Uterus (tissue), 4 donors: ENCODE measurements at places on chromosomes 1 and 21.

DNA sequence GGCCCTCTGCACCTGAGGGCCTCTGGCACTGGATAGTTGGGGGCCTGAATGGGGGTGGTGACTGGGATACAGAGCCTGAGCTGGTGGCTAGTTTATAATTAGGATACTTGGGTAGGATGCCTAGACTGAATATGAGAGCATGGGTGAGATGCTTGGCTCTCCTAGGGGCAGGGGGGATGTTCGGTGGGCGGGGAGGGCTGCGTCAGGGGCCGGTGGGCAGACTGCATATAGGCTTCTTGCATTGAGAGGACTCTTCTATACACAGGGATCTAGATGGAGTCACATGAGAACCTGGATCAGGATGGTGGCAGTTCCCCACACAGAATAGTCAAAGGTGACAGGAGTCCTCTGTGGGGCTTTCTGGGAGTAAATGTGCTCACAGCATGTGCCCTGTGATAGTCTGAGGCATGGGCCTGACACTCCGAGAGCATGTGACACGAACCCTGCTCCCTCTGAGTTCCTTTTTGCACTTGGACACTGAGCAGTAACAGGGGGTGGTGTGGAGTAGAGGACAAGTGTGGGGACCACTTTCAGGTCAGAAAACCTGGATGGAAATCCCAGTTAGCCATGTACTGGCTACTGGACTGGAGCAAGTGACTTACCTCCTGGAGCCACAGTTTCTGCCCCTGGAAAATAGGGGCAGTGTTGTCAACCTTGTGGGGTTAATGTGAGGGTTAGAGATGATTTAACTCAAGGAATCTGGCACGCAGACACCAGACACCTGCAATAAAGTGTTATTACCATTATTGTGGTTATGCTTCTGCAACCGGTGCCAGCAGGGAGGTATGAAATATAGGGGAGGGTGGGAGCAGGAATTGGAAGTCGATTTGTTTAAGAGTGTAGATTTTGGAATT lies 2.2 kb downstream of the MAP7D1 start:
- DNase-seq = no peak

- no peak for DNase-seq
These were observed 27.6 kb downstream of the PMVK start for GRCh38 chr1:154908937-154909336.

DNA sequence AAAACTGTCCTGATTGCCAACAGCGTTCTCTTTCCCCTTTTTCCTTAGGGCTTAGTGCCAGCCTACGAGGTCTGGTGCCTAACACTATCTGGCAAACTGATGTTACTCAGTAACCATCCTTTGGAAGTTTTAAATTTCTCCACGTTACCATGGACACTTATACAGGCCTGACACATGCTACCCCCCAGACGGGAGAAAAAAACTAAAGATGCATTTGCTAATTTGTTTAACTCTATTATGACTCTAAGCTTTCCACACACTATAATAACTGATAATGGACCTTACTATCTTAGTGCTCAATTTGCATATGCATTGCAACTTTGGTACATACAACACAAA lies 36.8 kb downstream of the CLCA1 start:
- DNase-seq = no peak

DNA sequence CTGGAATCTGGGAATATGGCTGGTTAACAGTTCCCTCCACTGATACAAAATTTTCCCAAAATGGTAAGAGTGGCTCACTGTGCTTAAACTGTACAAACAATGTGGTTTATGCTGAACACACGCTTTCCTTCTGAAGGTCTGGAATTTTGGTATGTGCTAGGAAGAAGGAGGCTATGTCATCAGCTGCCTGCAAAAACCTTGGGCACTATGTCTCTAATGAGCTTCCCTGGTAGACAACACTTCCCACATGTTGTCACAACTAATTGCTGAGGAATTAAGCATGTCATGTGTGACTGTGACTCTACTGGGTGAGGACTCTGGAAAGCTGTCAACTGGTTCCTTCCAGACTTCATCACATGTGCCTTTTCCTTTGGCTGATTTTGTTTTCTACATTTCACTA lies 29.2 kb downstream of the IPP start:
- no peak for DNase-seq

- peak; percentile 57 for DNase-seq
These were observed 18.1 kb downstream of the CFAP45 start for GRCh38 chr1:159881622-159882526.

DNA sequence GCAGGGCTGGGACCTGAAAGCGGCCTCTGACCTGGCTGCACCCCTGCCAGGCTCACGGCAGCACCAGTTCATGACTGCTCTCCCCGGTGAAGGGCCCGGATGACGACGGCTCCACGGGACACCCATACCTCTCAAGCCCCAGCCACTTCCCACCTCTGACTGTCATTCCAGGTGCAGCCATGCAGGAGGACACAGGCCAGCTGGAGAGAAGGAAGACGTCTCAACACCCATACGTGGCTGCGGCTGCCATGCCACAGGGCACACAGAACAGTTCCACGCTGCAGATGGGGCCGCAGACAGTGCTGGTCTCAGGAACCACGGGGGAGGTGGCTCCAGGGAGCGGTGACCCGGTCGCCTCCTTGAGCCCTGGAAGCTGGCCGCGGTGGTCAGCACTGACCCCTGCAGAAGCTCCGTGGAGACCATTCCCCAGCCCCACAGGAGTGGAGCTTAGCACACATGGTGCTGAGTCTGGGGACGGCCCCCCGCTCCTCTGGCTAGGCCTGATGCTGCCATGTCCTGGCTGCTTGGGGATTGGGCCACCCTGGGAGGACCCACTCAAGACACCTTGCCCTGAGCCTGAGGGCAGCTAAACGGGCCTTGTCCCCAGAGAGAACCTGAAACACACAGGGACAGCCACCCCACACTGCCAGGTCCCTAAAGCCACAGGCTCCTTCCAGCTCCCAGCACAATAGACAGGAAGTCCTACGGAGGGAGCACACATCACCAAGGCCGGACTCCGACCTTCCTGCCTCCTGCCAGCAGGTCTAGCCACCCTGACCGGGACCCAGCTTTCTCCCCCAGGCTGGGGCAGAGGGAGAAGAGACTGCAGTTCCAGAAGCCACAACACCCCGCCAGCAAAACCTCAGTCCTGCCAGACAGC lies 8.6 kb downstream of the WNT9A start:
- no peak for DNase-seq

- DNase-seq = no peak
These were observed 42.7 kb upstream of the ADARB1 start for GRCh38 chr21:45031571-45032191.

DNA sequence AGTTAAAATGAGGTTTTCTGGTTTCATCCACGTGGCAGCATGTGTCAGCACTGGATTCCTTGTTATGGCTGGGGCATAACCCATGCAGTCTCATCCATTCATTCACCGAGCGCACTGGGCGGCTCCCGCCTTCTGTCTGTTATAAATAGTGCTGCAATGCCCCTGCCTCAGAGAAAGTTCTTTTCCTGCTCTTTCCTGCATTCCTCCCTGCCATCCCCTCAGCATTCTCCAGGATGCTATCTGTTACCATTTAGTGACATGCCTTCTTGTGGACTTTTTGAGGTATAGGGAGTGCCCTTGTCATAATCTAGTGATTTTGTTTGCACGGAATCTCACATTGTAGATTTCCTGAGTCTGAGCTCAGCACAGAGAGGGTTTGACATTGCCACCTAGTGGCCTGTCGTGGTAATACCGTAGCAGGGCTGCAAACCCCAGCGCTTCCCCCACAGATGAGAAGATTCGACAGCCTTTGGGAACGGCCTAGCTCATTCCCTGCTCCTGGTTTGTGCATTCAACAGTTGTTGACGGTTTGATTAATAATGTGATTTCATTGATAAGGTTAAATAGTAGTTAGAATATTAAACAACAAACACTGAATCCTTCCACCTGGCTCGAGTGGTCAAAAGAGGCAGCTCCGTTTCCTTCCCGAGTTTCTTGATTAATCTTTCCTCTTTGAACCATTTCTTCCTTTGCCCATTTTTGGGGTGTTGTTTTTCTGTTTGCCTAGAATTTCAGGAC lies 46.3 kb downstream of the UMODL1 start:
- DNase-seq = peak; percentile 69

DNA sequence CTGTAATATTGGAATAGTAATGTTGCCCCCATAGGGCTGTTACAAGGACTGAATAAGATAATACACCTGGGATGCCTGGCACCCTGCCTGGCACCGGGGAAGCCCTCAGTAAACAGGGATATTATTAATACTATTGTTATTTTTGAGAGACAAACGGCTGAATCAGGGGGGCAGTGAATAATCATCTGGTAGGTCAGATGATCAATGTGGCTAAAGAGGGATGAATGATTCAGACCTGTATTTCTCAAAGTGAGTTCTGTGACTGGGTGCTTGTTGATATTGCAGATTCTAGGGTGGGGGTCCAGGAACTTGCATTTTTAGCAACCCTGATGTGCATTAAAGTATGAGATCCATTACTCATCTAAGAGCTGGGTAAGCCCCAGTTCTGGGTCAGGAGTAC lies 46.2 kb upstream of the BCL10 start:
- DNase-seq = no peak

DNA sequence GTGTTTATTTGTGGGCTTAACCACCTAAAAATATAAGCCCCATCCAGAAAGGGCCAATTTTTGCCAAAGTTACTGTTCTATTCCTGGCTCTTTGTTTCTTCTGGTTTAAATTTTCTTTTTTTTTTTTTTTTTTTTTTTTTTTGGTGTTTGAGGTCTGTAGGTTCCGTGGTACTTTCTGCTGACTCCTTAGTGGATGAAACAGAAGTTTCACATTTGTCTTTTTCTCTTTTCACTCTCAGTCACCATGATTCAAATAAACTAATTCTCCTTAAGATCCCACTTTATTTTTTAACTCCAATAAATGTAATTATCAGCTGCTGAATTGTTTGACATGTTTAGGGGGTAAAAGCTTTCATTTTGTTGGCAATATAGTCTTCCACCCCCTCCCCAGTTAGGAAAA lies 322.3 kb downstream of the CHRM3 start:
- no peak for DNase-seq

DNA sequence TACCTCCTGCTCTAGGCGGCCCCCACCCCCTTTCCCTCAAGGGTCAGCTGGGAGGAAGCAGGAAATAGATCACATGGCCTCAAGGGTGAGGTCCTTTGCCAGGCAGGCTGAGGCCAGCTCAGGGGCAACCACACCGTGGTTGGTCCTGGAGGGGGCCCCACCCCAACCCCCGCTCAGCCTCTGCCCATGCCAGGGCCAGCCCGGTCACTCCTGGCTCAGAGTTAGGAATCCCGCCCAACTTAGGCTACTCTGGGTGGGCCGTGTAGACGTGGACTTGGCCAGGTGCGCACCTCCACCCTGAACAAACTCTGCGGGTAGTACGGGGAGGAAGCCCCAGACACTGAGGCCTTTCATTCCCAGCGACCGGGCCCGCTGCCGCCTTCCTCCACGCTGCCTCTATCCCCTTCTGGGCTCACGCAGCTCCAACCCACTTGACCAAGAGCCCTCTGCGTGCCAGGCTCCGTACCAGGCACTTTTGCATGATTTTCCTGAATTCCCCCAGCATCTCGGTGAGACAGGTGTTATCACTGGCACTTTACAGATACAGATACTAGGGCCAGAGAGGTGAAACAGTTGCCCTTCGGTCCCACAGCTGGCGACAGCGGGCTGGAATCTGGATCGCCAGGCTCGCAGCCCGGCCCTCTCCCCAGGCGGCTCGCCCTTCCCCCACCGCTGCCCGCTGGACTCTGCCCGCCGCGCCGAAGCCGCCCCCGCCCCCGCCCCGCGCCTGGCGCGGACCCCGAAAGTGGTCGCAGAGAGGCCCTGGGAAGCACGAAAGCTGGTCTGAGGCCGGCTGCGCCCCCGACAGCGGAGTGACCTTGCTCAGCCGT lies 769 bp downstream of the GALE start:
- DNase-seq = peak; percentile 69

DNA sequence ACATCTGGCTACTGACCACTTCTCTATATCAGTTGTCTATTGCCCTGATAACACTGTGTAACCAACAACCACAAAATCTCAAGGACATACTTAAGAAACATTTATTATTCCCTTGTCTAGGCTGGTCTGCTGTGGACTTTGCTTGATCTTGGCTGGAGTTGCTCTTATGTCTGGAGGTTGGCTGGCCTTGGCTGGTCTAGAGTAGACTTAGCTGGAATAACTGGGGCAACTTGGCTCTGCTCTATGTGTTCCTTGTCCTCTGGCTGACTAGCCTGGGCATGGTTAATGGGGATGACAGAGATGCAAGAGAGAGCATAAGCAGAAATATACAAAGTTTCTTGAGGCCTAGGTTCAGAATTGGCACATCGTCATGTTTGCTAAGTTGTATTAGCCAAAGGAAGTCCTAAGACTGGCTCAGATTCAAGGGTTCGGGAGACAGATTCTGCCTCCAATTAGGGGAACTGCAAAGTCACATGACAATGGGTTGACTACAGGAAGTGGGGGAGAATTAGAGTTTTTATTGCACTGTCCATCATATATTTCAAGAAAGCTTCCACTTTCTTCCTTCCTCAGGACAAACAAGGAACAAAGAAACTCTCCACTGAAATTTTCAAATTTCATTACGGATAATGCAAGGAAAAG lies 61.4 kb upstream of the HMCN1 start:
- no peak for DNase-seq

DNA sequence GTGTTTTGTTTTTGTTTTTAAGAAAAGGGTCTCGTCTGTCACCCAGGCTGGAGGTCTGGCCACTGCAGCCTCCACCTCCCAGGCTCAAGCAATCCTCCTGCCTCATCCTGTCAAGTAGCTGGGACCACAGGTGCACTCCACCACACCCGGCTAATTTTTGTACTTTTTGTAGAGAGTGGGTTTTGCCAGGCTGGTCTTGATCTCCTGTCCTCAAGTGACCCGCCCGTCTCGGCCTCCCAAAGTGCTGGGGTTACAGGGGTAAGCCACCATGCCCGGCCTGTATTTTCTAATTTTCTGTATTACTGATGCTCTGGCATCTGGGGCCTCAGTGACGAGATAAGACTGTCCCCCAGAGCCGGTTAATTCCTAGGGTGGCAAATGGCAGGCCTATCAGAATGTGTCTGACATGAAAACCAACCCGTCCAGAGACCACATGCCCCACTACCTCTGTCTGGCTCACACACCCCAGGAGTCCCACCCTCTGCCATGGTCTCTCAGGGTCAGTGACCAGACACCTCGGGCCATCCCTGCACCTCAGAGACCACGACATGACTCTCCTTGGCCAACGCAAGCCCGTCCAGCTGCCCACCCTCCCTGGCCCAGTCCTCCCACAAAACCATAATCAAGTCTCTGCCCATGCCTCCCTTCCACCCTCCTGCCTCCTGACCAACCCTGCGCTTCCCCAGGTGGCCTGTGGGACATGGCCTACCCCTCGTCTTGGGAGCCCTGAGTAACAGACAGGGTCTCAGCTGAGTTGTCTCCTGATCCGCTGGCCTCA lies 12.5 kb downstream of the NPHP4 start:
- no peak for DNase-seq

GRCh38 chr1:41294216-41294615 lies 52.1 kb upstream of the SCMH1 start:
- no peak for DNase-seq

GRCh38 chr1:204027446-204027845 lies 45.5 kb upstream of the SOX13 start:
- DNase-seq = no peak
